ENCODE measurements at places on chromosomes 11 and 22.

- no peak for DNase-seq
These were observed 37.9 kb downstream of the PKNOX2 start for GRCh38 chr11:125202362-125202880.

- DNase-seq: no peak
These were observed 4.4 kb downstream of the NCAM1 start for GRCh38 chr11:112965656-112966055.

DNA sequence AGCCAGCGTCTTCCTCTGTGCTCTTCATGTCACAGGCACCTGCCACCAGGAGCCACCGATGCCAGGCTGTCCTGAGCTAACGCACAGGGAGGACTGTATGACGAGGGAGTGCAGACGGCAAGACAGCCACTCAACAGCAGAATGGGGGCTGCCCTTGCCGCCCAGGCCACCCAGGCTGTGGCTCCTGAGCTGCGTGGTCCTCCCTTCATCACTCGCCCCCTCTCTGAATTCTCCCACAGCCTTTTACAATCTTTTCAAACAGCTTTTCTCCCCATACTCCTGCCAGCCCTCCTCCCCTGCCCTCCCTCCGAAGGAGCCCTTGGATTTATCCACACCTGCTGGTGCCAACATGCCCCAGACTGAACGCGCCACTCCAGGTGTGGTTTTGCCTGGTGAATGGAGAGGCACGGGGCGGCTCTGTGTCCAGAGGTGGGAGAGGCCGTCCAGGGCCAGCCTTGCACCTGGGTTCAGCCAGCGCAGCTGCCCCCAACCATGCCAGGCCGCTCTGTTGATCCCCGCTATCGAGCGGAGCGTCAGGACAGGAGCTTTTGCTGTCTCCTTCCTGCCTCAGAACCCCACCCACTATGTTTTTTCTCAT is 22.0 kb downstream of the OVOL1 start:
- DNase-seq: no peak

- no peak for DNase-seq
These were observed 1112.4 kb upstream of the CNTN5 start for GRCh38 chr11:97908354-97908753.

- no peak for DNase-seq
These were observed 201.5 kb upstream of the LUZP2 start for GRCh38 chr11:24295360-24295759.

GRCh38 chr22:17046566-17047348 is 38.0 kb upstream of the IL17RA start:
- DNase-seq: no peak

GRCh38 chr22:40819599-40820140 is 524 bp upstream of the SLC25A17 start:
- DNase-seq: no peak

GRCh38 chr11:35045236-35045820 is 93.6 kb upstream of the CD44 start:
- no peak for DNase-seq

- DNase-seq: no peak
These were observed 19.7 kb downstream of the OR51E2 start for GRCh38 chr11:4677948-4678347.

- DNase-seq: peak; percentile 22
These were observed 51.6 kb upstream of the BARX2 start for GRCh38 chr11:129323896-129324502.

DNA sequence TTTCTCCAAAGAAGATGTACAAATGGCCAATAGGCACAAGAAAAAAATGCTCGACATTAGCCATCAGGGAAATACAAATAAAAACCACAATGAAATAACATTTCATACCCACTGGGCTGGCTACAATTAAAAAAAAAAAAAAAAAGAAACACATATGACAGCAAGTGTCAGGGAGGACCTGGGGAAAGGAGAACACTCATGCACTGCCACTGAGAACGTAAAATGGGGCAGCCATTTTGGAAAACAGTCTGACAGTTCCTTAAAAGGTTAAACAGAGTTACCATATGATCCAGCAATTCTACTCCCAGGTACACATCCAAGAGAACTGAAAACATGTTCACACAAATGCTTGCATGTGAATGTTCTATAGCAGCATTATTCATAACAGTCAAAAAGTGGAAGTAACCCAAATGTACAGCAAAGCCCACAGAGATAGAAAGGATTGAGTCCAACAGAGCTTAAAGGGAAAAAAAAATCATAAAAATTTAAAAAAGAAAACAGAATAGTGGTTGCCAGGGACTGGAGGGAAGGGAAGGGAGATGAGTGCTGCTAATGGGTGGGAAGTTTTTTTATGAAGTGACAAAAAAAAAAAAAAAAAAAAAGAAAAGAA is 48.4 kb upstream of the CYP2D6 start:
- no peak for DNase-seq

Data from astrocyte of the spinal cord (primary cell).